ENCODE measurements at places on chromosomes 1 and 21.

DNA sequence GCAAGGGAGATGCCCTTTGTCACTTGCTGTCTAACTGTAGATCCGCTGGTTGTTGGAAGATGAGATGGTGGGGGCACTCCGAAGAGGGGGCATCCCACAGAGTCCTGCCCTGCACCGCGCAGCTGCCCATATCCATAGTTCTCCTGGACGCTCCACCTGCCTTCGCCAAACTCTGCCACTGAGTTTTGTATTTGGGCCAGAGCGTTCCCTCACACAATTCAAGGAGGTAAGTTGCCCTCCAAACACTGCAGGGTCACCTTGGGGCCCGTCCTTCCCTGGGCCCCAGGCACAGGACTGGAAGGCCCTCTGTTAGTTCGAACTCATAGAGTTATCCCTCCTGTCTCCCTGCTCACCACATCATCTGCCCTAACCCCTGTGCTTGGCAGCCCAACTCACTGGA, 22.1 kb downstream of the HYI start:
- DNase-seq: no peak

DNA sequence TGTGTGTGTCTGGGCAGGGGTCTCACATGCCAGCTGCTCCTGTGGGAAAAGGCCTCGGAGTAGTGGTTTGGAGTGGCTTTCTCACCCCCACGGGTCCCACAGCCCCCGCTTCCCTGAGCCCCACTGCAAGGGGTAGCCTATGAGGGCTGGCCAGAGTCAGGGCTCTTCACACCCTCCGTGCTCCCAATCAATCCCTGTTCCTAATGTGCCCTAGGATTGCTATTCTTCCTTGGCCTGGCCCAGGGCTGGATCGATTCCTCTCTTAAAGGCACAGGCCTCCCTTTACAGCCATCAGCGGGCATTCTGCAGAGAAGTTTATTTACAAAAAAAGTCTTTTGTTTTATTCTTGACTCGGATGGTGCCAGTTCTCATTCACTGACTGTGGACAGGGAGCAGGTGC, 19.3 kb upstream of the ACTL8 start:
- DNase-seq: no peak

- no peak for DNase-seq
Observed at GRCh38 chr1:97298966-97299365, 577.4 kb downstream of the PTBP2 start.

- DNase-seq: peak; percentile 69
Observed at GRCh38 chr1:156797212-156797871, 19.3 kb downstream of the SH2D2A start.

DNA sequence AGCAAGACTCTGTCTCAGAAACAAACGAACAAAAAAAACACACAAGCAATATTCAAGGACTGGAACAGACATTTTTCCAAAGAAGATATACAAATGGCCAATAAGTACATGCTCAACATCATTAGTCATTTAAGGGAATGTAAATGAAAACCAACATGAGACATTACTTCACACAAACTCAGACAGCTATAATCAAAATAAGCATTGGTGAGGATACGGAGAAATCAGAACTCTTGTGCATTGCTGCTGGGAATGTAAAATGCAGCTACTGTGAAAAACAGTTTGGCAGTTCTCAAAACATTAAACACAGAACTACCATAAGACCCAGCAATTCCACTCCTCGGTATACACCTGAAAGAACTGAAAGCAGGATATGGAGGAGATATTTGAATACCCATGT, 15.4 kb downstream of the NOL9 start:
- peak; percentile 93 for DNase-seq

DNA sequence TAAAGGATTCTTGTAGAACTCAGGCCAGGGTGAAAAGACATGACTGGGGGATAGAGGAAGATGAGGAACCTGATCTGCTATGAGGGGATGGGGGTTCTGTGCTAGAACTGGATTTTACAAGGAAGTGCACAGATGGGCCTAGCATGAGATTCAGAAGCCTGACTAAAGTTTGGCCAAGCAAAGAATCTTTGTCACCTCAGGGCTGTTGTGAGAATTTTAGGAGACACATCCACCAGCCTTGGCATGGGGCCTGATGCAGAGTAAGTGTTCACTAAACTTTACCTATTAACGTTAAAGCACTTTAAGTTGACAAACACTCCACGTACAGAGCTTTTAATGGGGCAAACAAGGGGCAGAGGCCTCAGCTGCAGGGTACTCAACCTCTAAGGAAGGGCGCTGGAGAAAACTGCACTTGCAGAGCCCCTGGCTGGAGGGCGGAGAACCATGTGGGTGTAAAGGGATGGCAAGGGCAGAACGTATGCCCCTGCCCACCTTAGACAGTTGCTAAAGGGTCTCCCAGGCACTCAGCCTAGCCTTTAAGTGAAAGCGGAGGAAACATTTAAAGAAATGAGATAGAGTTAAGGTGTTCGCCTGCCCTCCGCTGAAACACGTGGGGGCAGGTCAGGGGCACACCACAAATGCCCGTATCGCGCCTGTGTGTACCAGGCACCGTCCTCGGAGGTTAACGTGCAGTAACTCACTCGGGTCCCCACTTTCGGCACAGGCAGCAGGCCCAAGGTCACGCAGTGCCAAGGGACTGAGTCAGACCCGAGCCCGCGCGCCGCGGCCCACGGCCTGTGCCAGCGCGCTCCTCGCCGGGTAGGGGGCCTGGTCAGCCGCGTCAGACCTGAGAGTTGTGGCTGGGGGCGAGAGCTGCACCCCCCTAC, 990 bp upstream of the MRPS6 start:
- DNase-seq: no peak

DNA sequence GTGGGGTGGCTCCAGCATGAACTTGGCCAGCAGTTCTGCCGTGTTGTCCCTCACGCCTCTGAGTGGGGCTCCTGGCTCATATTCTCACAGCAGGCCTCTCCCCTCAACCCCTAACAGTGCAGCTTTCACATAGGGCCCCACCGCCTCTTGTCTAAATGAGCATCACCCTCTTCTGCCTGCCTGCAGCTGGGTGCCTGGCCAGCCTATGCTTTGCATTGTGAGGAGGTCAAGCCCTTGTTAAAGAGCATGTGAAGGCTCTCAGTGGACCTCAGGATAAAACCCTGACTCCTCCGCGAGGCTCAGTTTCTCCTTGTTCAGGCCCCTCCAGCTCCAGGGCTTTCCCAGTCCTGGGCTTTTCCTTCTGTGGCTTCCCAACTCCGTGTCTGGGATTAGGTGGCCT, 34.8 kb downstream of the CRYAA start:
- DNase-seq: no peak

DNA sequence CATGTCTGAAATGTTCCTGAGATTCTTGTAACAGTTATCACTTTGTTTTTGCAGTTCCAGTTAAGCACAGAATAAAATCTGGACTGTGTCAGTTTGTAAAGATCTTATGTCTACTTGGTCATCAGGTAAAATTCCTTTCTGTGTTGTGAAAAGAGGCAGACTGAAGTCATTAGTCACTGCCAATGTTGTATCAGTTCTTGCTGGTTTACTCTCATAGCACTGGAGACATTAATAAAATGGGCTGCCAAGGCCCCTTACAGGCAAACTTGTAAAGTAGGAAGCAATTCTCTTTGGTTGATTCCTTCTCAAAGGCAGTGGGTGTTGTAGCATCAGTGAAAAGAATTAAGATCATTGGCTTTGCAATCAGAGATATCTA, 61.4 kb upstream of the ST6GALNAC3 start:
- no peak for DNase-seq

- no peak for DNase-seq
Observed at GRCh38 chr1:5370311-5370710, 621.9 kb downstream of the NPHP4 start.

GRCh38 chr1:5447503-5447960, 544.7 kb downstream of the NPHP4 start:
- DNase-seq: no peak

GRCh38 chr1:236677641-236678235, 8.6 kb upstream of the ACTN2 start:
- DNase-seq: peak; percentile 70

- peak; percentile 91 for DNase-seq
Observed at GRCh38 chr1:63731117-63732043, 42.4 kb upstream of the ROR1 start.

GRCh38 chr21:45634511-45635183, 8.9 kb upstream of the PCBP3 start:
- peak; percentile 59 for DNase-seq

GRCh38 chr21:42565206-42565810, 51.7 kb downstream of the SLC37A1 start:
- no peak for DNase-seq

DNA sequence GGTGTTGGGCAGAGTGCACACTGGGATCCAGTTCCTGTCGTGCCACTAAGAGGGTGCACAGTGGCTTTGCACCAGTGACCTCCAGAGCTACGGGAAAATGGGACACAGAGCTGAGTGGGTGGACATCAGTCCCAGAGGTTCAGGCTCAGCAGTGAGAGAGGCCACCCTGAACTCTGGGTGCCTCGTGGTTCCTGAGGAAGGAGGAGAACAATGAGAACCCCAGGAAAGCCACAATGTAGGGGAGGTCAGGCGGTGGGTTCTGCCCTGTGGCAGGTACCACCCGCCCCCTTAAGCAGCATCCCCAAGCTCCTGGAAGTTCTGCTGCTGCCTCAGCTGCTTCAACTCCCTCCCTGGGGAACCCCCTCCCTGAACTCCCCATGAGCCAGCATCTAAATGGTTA, 112.2 kb downstream of the GRIK3 start:
- no peak for DNase-seq

DNA sequence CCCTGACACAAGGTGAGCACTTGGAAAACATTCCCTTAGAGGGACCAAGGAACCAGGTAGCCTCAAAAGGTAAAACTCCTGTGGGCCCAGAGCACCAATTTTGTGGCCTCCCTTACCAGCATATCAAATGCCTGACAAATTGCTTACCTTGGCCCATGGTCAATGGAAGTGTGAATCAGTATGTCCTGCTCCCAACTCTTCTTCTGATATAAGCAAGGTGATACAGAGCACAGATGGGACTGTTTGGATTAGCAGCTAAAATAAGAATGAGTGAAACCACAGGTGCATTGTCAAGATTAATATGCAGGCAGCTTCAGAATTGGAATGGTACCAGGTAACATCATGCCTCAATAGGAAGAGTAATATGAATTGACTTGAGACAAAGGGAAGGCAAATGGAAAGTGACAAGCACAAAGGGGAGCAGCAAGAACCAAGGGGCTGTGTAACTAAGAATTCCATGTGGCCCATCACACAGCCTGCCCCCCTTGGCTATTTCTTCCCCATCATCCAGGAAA, 156.8 kb upstream of the KCND3 start:
- DNase-seq: no peak

GRCh38 chr1:106268070-106268469, 788.4 kb upstream of the PRMT6 start:
- DNase-seq: no peak

DNA sequence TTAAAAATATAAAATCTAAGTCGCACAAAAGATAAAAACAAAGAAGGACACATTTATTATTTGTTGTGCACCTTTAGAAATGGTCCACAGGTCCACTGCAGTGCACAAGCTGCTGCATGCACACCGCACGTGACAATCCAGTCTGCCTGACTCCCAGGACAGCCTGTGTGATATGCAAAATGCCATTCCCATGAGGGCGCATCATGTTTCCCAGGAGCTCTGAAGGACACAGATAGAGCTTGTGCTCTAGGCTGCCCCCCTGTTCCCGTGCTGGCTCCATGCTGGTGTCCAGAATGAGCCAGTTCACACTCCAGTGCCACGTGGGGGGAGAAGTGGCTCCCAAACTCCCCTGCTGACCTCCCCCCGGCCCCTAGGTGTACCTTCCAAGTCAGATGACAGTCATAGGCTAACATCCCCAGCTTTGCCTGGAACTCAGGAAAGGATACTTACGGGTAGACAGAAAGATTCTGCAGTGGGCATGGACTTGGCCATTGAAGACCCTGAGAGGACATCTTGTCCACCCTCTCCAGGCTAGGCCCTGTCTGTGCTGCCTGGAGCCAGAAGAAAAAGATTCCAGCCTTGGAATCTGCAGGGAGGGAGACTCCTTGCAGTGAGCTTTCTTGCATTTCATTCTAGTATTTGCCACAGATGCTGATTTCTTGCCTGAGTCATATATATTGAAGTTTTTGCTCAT, 26.3 kb downstream of the RAB7B start:
- DNase-seq: peak; percentile 29

GRCh38 chr1:84688463-84689061, 1.7 kb downstream of the SSX2IP start:
- peak; percentile 51 for DNase-seq

- no peak for DNase-seq
Observed at GRCh38 chr21:34280959-34281358, 82.8 kb upstream of the KCNE2 start.

DNA sequence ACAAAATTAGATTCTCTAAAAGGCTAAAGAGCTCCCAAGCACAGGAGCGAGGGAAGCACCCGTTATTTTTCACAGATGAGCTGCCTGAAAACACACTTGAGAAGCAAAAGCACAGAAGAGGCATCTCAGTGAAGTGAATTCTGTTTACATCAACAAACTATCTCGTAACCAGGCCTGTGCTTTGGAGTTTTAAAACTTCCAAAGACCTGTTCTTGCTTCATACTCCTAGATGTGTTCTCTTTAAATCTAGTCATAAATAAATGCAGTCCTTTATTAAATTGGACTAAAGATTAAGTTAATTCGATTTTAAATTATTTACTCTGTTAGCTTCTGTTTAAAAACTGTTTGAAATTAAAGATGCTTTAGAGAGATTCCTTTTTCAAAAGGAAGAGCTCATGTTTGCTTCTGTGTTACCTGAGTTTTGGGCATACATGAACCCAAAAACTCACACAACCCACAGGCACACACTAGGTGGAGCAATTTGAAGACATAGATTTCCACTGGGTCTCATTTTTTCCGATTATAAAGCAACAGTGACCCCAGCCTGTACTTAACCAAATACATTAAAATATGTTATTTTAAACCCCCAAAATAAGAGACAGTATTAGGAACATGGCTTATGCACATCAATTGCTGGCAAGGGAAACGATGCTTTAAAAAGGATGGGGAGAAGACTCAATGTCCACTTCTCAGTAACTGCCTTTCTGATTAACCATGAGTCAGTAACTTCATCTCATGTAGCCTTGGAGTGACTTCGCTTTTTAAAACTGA, 648.2 kb downstream of the SMYD3 start:
- DNase-seq: peak; percentile 53

DNA sequence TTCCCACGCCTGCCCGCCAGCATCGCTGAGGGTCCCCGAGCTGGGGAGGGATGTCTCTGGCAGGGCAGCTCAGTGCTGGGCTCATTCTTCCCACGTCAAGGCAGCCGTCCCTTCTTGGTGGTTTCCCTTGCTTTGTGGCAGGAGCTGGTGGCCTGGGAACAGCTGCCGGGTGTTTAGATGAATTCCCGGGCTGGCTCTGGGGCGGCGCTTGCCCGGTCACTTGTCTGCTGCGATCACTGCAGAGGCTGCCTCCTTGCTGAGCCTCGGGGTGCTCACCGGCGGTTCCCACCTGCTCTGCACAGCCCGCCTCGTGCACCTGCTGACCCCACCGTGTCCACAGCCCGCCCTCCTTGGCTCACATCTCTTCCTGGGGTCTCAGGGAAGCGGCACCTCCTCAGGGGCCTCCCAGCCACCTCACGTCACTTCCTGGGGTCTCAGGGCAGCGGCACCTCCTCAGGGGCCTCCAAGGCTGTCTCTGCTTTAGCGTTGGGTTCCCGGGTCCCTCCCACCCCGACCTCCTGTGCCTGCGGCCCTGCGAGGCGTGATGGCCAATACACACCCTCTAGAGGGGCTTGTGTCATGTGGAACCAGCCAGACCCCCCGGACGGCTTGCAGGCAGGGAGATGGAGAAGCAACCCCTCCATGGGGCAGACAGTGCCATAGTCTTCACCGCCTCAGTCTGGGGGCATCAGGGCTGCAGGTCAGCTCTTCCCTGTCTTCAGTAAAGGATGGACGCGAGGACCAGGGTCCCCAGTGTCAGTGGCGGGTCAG, 13.5 kb downstream of the COL18A1 start:
- DNase-seq: no peak

Measured in iris pigment epithelial cell (primary cell).